Endodermal cell (in vitro differentiated cells): ENCODE measurements at places on chromosomes 6 and 20. TPM values are rescaled to one million over a fixed set of nuclear protein-coding genes. Genes with fewer than 3 reads are reported as not detected.

- no peak for DNase-seq
Observed at GRCh38 chr6:30060606-30061091, 416 bp upstream of the POLR1H start.

DNA sequence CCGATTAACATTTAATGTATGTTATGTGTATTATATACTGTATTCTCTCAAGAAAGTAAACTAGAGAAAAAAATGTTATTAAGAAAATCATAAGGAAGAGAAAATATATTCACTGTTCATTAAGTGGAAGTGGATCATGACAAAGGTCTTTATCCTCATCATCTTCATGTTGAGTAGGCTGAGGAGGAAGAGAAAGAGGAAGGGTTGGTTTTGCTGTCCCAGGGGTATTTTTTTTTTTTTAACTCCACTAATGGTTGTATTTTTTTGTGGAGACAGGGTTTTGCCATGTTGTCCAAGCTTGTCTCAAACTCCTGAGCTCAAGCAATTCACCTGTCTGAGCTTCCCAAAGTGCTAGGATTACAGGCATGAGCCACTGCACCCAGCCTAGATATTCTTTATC is 11.0 kb downstream of the ECT2L start:
- no peak for DNase-seq

DNA sequence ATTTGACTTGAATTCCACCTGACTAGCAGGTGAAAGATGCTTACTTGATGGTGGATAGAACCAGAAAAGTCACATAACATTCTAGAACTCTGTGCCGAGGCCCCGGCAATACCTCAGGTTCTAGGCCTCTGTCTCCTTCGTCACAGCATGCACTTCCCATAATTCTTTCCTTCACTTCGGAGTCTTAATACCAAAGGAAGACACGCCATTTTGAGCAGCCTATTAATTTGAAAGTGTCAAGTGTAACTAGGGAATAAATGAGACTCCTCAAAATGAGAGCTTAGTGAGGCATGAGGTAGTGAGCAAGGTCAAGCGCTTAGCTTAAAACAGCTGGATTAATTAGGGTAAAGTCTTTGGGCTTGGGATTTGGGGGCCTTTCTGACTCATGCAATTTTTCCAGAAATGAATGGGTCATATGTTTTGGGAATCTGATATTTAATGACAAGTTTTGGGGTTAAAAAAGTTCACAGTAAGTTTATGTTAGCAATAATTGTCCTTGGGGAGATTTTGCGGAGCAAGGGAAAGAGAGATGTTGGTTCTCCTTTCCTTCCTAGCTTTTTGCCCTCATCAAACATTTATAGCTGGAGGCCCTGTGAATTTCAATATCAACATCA is 29.1 kb upstream of the SGK1 start:
- DNase-seq, result no peak

DNA sequence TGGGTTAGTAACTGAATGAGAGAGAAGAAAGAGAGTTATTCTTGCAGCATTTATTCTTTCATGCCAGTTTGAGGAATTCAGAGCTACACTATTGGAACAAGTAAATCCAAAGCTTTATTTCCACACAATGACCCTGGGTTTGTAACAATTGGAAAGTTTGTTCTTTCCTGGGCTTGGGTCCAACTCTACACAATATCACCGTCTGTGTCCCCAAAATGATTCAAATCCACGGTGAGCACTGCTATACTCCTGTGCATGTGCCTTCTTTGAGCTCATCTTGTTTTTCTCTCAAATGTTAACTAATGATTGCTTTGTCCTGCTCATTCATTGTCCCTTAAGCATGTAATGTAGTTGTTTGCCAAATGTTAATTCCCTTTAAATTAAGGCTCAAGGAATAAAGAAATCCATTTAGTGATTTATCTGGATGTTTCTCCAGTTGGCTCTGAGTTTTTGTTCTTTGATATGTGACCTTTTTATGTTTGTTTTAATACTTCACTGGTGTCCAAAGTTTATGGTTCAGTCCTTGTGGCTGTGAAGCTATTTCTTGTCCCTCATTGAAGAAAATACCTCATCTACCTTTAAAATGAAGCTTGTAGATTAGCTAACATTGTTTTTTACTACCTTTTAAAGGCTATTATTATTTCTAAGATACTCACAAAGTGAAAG is 20.5 kb upstream of the CRISP3 start:
- DNase-seq, result no peak

DNA sequence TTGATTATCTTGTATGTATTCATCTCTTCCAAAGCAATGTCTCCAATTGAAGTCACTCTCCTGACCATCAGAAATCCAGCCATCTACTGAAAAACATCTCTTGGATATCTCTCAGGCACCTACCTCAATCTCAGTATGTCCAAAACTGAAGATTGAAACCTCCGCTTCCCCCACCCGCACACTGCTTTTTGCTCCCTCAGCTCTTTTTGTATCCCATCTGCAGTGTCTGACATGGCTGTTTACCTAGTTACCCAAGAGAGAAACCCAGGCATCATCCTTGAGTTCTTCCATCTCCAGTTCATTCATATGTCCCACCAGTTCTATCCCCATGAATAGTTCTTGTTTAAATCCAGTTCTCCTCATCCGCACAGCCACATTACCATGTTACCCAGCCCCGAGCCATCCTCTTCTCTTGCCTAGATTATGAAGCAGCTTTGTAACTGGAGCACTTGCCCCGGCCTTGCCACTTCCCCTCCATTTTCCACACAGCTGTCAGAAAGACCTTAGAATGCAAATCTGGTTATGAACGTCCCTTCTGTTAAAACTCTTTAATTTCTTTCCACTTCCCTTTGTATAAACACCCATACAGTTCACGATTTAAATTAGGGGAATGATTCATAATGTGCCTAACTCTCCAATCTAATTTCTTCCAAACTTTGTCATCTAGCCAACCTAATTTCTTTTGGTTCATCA is 40.5 kb upstream of the GCLC start:
- DNase-seq, result no peak

- DNase-seq, result peak; percentile 97
Observed at GRCh38 chr20:59994697-59995122, 36.5 kb downstream of the CDH26 start.

- peak; percentile 29 for DNase-seq
Observed at GRCh38 chr20:64245746-64246595, 9.6 kb upstream of the PCMTD2 start.

DNA sequence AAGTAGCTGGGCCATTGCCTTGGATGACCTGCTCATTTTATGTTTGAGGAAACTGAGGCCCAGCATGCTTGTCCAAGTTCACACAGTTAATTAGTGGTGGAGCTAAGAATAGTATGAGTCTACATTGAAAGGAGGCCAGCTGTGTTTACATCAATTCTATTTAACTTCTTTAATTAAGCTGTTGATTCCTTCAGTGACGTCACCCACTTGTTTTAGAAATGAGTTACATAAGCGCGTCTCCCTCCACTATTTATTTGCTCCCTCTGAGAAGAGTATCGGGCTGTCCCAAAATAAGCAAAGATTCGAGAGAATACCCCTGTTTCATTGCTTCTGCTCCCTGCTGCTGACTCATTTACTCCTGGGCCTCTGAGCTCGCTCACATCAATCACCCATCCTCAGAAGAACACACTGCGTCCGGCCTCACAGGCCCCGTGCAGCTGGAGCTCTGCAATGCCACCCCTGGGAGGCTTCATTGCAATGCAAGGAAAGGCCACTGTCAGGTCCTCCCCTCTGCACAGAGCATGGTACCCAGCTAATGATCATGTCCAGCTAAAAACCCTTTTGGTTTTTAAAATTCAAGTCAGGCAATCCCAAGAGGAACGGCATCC is 74.8 kb upstream of the BMP2 start:
- no peak for DNase-seq

DNA sequence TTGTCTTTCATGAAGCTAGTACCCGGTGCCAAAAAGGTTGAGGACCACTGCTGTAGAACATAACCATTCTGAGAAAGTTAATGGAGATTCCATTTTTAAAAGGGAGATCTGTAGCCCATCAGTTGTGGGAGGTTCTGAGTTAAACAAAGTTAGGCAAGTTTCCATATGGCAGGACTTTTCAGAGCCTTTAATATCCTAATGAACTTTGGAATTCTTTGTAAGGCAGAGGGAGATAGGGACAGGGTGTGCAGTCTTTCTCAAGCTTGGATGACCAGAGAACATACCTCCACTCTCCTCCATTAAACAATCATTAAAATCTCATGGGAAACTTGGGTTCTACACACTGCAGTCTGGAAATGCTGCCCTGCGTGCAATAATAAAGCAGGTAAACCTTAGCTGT is 14.8 kb downstream of the ADGRF4 start:
- DNase-seq, result no peak

- DNase-seq, result no peak
Observed at GRCh38 chr20:56730996-56731395, 101.9 kb downstream of the TFAP2C start.

- peak; percentile 65 for DNase-seq
Observed at GRCh38 chr20:18288749-18289267, 481 bp downstream of the ZNF133 start.

DNA sequence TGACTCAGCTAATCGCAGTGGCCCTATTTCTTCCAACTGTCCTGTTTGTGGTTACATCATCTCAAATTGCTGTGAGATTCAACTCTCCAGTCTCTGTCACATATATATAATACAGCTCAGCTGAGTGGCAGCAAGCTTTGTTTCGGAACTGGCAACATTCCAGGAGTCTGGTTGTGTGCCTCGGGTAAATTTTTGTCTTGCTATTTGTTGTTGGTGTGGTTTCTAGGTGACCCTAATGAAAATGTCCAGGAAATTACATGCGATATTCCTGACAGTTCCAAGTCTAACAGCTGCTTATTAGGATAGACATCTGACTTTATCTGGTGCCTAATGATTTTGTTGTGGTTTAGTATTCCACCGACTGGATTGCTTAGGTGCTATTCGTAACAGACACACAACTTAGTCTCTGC is 581.8 kb downstream of the CD109 start:
- DNase-seq, result no peak

GRCh38 chr6:166286839-166287271 is 21.3 kb downstream of the PRR18 start:
- DNase-seq, result peak; percentile 61

DNA sequence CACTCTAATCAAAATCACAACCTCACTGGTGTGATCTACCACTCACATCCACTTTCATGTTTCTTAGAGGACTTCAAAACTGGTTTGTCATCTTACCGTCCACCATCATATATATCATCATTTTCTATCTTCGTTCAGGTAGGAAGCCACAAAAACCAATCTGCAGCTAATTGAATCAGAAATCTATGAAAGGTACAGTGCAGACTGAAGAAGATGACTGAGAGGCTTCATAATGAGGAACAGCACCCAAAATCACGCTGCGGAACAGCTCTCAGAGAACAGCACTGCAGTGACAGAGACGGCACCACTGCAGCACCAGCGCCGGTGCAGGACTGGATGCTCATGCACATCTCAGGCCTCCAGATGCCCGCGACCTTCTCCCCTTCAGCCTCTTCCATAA is 13.0 kb downstream of the GMDS start:
- DNase-seq, result no peak

GRCh38 chr20:25150016-25150415 is 45.5 kb upstream of the ENTPD6 start:
- no peak for DNase-seq

GRCh38 chr6:131532580-131533039 is 40.4 kb upstream of the ARG1 start:
- no peak for DNase-seq

- DNase-seq, result no peak
Observed at GRCh38 chr6:10355115-10355702, 59.7 kb downstream of the TFAP2A start.

DNA sequence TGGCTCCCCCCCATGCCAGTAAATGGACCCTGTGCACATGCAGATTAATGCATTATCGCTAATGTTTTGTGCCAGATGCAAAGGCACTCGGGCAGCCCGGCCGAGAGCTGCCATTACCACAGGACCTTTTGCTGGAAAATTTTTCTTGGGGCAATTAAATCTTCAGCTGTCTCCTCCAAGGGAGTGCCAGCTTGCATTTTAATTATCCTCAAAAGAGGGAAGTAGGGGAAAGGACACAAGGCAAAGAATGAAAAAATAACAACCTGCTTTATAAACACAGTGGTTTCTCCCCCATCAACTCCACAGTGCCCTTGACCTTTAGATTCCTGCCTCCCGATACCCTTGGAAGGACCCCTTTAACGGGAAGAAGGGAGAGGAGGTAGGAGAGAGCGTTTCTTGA is 48.2 kb downstream of the PDYN start:
- no peak for DNase-seq

DNA sequence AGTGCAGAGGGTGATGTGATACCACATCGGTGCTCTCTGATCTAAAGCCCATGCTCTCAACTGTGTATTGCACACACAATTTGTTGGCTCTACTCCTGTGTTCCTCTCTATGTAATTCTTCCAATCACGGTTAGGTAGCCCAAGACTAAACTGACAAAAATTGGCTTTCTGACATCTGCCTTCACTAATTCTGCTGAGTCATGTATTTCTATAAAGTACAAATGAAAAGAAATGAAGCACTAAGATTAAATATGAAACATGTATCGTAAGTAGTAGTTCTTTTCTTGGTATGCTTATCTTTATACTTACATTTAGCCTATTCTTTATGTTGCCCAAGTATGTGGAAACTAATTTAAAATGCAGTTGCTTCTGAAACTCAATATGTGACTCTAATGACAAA is 7.7 kb upstream of the MLIP start:
- DNase-seq, result no peak

DNA sequence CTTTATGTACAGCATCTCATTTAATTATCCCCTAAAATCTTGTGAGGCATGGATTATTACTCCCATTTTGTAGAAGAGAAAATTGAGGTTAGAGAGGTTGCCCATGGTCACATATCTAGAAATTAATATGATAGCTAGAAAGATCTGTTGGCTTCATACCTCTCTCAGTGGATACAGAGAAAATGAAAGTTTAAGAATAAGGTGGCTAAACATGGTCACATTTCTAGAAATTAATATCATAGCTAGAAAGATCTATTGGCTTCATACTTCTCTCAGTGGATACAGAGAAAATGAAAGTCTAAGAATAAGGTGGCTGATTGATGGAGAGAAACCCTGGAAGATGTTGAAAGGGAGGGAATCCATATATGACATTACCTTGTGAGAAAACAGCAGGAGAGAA is 260.7 kb upstream of the MAN1A1 start:
- no peak for DNase-seq

GRCh38 chr20:49854190-49854875 is 41.7 kb downstream of the SLC9A8 start:
- DNase-seq, result peak; percentile 46

- no peak for DNase-seq
Observed at GRCh38 chr6:14135893-14136539, 18.4 kb downstream of the CD83 start.

MYB gene
- total RNA-seq, result 4.2 and 5.3 TPM in 2 replicates

CPNE5 gene
- total RNA-seq, result 0.14 and 0.26 TPM in 2 replicates

C6orf47 gene
- 14.8 and 14.9 TPM in 2 replicates for total RNA-seq

AVP gene
- not detected in 2 replicates for total RNA-seq

PRICKLE4 gene
- 1.4 to 3.6 TPM (median 2.3 TPM) in 3 replicates for total RNA-seq

IPCEF1 gene
- total RNA-seq, result 1.6 to 2.7 TPM (median 2.2 TPM) in 3 replicates

TNXB gene
- total RNA-seq, result 4.9 to 9.3 TPM (median 7.2 TPM) in 3 replicates

HAO1 gene
- not detected in 3 replicates for total RNA-seq

MYLK4 gene
- total RNA-seq, result 0.18 and 0.32 TPM in 2 replicates

ZBTB46 gene
- total RNA-seq, result 22.0 and 25.9 TPM in 2 replicates

DLL1 gene
- 3.1 and 3.5 TPM in 2 replicates for total RNA-seq
